HS-5 (cell line): ENCODE measurements at places on chromosomes 3 and 15.

GRCh38 chr15:32035285-32035684, 5.0 kb downstream of the CHRNA7 start:
- DNase-seq, result no peak

- no peak for DNase-seq
Observed at GRCh38 chr3:8416965-8417364, 84.7 kb upstream of the LMCD1 start.

DNA sequence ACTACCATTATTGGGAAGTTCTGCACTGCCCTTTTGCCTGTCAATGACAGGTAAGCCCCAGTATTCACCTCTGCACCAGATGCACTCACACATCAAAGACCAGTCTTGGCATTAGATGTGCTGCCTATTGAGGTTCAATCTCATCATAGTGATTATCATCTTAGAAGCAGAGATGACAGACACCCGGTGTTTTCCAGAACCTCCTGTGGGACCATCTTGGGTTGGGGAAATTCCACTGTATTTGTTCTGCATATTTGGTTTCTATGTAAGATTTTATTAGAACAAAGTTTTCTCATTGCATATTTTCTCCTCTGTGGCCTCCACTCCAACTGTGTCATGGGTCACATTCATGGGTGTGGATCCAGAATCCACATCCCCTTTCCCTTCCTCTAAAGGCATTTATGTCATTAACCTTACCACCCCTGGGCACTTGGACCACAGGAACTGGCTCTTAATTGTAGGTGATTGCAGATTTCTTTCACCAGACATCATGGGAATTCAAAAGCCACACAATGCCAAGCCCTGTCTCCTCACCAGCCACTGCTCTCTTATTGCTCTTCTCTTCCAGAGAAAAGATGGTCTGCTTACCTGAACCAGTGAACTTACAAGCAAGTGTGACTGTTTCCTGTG, 31.2 kb downstream of the PLA1A start:
- DNase-seq, result no peak

- no peak for DNase-seq
Observed at GRCh38 chr3:24367664-24368264, 126.9 kb downstream of the THRB start.

- no peak for DNase-seq
Observed at GRCh38 chr3:22606461-22606860, 596.7 kb upstream of the UBE2E2 start.

DNA sequence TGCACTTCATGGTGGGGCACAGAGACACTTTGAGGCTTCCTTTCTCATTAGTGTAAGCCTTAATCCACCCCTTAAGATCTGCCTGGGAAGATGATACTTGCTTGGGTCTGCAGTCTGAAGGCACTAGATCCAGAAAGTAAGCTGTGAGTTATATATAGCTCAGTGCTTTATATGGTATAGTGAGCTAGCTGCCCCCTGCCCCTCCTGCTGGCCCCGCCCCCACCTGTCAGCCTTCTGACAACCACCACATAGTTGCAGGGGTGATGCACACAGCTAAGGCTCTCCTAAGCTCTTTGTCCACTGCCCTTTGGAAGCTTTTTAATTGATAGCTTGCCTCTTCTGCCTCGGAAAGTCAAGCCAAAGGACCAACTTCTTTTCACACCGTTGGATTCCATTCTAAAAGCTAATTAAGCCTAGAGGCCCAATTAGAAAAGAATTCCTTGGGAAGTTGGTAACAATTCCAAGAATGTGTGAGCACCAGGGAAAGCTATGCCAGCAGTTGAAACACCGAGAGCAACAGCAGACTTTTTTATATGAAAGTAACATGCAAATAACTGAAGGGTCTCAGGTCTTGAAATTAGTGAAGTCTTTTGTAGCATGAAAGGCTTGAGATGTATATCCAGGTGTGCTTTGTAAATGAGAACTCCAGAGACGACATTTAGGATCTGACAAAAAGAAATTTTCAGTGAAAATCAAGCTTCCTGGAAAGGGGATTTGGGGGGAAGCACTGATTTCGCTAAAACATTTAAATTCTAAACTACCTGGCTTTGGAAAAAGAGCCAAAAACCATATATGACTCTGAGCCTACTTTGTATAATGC, 2.3 kb downstream of the TPM1 start:
- no peak for DNase-seq

- no peak for DNase-seq
Observed at GRCh38 chr3:67809370-67809935, 155.0 kb upstream of the SUCLG2 start.

DNA sequence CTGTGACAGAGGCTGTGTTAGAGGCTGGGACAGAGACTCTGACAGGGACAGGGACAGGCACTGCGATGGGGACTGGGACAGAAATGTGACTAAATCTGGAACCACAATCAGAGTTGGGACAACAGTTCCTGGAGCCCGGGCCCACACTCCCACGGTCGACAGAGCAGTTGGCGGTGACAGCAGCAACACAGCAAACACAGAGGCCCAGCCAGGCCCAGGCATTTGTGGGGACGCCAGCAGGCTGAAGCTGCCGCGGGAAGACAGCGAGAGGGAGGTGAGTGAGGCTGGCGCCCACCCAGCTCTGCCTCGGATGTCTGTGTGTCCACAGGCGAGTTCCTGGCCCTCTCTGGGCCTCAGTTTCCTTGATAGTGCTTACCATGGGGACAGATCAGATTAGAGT, 9.3 kb upstream of the HCN4 start:
- DNase-seq, result no peak

GRCh38 chr3:62601238-62602070, 228.1 kb upstream of the FEZF2 start:
- DNase-seq, result peak; percentile 63

DNA sequence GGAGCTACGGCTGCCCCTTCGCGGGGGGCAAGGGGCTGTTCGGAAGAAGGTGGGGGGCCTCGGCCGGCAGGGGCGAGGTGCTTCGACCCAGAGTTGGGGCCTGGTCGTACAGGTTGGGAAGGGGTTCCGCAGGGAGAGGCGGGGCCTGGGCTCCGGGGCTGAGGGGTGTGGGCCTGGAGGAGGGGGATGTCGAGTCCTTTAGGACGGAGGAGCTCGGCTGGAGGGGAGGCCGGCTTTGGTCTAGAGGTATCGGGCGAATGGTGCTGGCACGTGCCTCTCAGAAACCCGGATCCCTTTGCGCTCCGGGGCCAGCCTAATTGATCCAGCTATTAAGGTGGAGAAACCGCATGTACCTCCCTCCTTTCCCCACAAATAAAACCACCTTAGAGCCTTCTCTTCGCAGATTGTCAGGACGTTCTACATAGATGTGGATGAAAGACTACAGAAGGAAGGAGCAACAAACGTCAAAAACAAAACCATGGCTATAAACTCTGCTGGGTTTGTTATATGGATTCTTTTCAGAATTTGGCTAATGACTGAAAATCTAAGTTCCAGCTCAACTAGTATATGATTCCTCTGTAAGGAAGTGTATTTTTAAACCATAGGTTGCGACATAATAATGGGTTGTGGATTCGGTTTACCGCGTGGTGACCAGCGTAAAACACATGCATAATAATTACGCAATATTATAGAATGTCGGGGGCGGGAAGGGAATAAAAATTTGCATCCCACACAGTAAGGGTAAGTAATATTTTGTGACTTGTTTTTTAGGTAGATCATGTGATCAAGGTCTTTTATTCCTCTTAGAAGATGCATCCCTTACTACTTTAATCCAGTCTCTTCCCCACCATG, 644 bp upstream of the NGLY1 start:
- no peak for DNase-seq

DNA sequence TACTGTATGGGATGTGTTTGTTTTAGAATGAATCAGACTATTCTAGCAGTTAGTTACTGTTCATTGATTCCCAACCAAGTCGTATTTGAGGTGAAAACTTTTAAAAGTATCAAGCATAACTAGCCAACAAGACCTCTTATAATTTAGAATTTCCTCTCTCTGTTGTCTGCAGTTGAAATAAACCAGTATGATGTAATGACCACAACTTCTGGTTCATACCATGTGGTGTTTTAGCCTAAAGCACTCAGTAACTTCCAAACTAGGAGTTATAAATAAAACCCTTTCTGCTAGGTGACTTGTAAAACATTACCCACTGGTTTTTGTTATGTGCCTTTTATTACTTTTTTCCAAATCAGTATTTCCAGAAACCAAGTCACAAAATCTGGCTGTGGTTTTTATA, 19.8 kb upstream of the P2RY12 start:
- DNase-seq, result no peak

DNA sequence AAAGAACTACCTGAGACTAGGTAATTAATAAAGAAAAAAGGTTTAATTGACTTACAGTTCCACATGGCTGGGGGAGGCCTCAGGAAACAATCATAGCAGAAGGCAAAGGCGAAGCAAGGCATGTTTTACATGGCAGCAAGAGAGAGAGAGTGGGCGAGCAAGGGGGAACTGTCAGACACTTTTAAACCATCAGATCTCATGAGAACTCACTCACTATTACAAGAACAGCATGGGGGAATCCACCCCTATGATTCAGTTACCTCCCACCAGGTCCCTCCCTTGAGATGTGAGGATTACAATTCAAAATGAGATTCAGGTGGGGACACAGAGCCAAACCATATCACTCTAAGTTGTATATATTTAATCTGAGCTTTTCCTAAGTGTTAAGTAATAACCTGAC, 79.0 kb upstream of the MLF1 start:
- no peak for DNase-seq

GRCh38 chr15:93018574-93018973, 70.4 kb downstream of the RGMA start:
- DNase-seq, result no peak

GRCh38 chr3:54889731-54890130, 38.1 kb downstream of the LRTM1 start:
- no peak for DNase-seq

- no peak for DNase-seq
Observed at GRCh38 chr3:11168881-11169805, 14.8 kb downstream of the HRH1 start.

- no peak for DNase-seq
Observed at GRCh38 chr15:90581771-90582352, 52.1 kb downstream of the CRTC3 start.

GRCh38 chr3:129505341-129505740, 23.1 kb upstream of the RHO start:
- DNase-seq, result no peak

GRCh38 chr15:69576948-69577351, 124.3 kb downstream of the RPLP1 start:
- DNase-seq, result no peak

GRCh38 chr15:40776537-40777141, 6.9 kb downstream of the C15orf62 start:
- no peak for DNase-seq

- no peak for DNase-seq
Observed at GRCh38 chr3:78857494-78858111, 910.2 kb downstream of the ROBO1 start.

DNA sequence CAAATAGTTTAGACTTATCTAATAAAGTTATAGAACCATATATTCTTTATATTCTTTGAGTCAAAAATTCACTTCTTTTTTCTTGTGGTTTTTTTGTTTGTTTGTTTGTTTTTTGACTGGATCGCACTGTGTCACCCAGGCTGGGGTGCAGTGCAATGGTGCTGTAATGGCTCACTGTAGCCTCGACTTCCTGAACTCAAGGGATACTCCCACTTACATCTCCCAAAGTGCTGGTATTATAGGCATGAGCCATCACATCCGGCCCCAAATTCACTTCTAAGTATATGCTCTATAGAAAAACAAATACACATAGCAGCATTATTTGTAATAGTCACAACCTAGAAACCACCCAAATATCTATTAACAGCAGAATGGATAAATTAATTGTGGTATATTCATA, 13.7 kb upstream of the SLTM start:
- no peak for DNase-seq

DNA sequence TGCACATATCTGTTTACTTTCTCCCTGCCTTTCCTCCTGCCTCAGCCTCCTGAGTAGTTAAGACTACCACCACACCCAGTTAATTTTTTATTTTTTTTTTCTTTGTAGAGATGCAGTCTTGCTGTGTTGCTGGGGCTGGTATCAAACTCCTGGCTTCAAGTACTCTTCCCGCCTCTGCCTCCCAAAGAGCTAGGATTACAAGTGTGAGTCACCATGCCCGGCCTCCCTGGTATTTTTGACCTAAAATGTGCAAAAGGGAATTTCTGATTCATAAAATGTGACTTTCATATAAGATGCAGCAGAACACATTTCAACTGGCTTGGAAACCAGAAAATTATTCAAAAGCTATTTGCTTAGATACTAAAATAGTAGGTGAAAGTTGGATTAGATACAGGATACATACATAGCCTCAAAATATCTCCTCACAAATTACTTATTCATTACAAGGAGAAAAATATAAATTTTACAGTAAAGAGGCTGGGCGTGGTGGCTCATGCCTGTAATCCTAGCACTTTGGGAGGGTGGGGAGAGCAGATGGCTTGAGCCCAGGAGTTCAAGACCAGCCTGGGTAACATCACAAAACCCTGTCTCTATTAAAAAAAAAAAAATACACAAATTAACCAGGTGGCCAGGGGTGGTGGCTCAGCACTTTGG, 32.0 kb downstream of the MAP4 start:
- DNase-seq, result peak; percentile 68

- DNase-seq, result no peak
Observed at GRCh38 chr3:59446775-59447465, 397.1 kb upstream of the CFAP20DC start.

DNA sequence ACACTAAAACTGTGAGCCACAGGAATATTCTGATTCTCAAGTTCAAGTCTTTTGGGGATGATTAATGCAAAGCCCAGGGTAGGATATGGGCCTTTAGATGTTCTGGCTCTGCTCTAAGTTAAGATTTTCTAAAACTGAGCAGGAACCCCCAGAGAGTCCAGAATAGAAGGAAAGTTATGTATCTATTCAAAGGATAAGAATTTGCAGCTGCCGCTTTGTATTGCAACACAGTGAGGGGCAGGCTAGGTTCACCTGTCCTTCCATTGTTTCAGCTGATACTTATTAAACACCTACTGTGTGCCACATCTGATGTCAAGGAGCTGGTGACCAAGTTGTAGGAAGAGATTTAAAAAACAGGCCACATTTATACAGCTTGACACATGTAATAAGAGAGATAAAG, 290.4 kb downstream of the MAGI1 start:
- no peak for DNase-seq

DNA sequence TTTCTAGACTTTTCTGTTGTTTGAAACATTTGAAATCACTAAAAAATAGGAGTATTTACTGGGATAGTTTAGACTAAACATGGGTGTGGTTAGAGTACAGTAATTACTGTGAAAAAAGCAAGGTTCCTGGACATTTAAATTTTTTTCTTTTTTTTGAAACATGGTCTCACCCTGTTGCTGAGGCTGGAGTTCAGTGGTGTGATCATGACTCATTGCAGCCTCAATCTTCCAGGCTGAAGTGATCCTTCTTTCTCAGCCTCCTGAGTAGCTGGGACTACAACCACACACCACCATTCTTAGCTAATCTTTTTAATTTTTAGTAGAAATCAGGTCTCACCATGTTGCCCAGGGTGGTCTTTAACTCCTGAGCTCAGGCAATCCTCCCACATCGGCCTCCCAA, 20.4 kb upstream of the CELF6 start:
- DNase-seq, result no peak

- DNase-seq, result no peak
Observed at GRCh38 chr3:69231929-69232440, 109.6 kb upstream of the LMOD3 start.
